SK-MEL-5 (cell line): ENCODE measurements at places on chromosomes 7 and 10. TPM values are rescaled to one million over a fixed set of nuclear protein-coding genes. Genes with fewer than 3 reads are reported as not detected.

The TMEM72 gene
- total RNA-seq, result not detected in 2 replicates

The CYP3A5 gene
- total RNA-seq, result not detected in 2 replicates

The POLR1F gene
- total RNA-seq, result 53.1 and 55.8 TPM in 2 replicates

The CALHM3 gene
- total RNA-seq, result not detected in 2 replicates

The TPST1 gene
- total RNA-seq, result 56.6 and 62.3 TPM in 2 replicates

The CTAGE4 gene
- total RNA-seq, result not detected in 2 replicates

The IL2RA gene
- total RNA-seq, result not detected in 2 replicates
